ENCODE measurements at places on chromosomes 5 and 9.

DNA sequence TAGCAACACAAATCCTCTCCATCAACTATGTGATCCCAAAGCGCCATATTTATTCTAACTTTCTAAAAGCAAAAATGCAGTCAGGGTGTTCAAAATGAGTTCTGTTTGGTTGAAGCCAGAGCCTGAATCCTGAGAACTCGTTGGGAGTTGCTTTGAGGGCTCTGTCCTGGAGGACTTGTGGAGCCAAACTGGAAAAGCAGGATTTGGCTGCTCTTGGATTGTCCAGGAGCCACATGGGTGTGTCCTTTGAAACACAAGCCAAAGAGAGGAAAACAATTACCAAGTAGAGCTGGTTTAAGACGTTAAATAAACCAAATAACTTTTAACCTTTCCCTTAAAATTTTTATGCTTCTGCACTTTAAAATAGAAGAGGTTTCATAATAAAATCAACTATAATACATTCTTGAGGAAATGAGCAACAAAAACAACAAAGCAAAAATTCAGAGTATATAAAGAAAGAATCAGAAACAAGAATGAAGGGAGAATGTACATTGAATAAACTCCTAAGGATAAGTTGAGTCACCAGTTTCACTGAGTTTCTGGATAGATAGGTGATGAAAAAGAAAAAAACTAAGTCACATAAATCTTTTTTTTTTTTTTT is 13.5 kb downstream of the C5orf46 start:
- DNase-seq, result no peak

- DNase-seq, result no peak
Observed at GRCh38 chr5:81994679-81995078, 22.9 kb downstream of the ATG10 start.

DNA sequence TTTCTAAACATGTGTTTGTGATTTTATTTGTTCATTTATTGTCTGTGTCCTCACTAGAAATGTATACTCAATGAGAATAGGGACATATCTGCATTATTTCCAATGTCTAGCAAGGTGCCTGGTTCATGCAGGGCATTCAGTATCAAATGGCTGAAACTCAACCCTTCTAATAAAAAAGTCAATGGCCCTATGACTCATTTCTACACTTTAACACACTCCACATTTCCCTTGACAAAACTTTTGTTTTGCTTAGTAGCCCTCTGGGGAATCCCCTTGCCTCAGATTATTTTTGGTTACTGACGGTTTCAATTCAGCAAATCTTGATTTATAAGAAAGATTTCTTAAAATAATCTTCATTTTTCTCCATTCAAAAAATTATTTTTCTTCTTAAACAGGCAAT is 206.0 kb upstream of the DMRTA1 start:
- no peak for DNase-seq

GRCh38 chr9:130387905-130388304 is 56.9 kb upstream of the ASS1 start:
- no peak for DNase-seq

GRCh38 chr5:98705841-98706240 is 67.6 kb upstream of the RGMB start:
- DNase-seq, result no peak

DNA sequence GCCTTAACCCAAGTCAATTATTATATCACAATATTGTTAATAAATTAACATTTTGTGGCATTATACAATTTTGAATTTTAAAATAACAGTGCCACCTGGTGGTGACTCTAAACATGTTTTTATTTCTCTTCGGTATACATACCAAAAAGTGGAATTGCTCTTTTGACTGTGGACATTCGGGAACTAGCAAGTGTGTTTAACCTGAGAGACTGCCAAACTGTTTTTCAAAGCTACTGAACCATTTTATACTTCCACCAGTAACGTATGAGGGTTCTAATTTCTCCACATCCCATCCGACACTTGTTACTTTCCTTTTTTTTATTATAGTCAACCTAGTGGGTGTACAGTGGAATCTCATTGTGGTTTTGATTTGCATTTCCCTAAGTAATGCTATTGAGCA is 18.3 kb upstream of the HSDL2 start:
- no peak for DNase-seq

DNA sequence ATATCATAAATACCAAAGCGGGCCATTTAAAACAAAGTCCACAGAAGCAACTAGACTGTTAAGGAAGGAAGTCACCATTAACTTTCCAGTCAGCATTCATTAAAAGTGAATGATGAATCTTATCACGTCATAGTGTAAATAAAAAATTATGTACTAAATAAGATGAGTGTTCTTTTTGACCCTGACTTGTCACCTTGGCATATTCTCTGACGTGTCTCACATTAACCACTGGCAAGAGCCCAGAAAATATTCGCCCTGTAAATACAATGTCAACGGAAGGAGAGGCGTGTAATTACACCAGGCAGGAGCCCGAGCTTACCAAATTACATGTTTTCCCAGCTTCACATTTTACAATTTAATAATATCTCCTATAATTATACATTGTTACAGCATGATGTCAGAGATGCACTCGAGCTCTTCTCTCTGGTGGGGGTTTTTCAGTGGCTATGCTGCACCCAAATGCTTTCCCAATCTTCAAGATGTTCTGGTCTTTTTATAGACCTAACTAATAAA is 29.3 kb upstream of the UBE2QL1 start:
- peak; percentile 87 for DNase-seq

DNA sequence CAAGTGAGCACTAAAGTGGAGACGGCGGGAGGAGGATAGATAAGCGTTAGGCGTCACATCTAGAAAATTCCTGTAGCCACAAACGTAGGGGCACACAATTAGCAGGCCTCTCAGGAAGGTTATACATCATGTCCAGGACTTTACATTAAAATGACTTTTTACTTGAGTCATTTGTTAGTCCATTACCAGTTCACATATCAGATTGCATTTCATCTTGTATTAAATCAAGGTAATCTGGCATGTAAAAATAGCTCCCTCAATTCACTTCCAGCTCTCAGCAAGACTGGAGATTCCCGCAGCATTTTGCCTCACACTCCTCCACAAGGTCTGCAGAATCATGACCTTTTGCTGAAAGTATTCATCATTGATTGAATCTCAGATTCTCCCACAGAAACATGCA is 118.8 kb downstream of the PRDM6 start:
- no peak for DNase-seq

- no peak for DNase-seq
Observed at GRCh38 chr5:113255105-113255504, 179.7 kb downstream of the TSSK1B start.

DNA sequence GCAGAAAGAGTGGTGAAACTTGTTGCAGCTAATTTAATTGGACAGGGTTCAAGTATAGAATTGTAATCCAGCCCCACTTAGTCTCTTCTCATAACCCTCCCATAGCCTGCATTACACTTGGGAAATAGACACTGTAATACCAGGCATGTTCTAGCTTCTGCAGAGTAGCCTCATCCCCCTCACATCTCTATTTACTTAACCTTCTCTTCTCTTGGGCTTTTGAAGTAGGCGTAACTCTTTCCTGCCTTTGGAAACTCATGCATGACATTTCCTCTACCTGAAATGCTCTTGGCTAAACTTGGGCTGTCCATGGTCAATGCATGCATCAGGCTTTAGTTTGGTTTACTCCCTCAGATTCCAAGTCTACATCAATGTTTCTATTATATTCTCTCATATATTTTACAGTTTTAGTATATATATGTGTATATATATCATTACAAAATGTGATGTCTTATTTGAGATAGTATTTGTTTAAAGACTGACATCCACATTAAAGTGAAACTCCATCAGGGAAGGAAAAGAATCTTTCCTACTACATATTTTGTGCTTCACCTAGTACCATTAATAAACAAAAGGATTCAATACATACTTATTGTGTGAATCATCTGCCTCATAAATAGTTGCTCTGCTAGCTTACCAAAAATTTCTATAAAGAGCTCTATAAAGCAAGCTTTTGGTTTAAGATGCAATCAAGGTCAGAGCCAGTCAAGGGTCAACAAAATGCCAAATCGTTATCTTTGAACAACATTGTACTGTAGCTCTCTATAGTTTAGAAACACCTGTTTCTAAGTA is 1158.0 kb downstream of the MAT2B start:
- DNase-seq, result no peak

DNA sequence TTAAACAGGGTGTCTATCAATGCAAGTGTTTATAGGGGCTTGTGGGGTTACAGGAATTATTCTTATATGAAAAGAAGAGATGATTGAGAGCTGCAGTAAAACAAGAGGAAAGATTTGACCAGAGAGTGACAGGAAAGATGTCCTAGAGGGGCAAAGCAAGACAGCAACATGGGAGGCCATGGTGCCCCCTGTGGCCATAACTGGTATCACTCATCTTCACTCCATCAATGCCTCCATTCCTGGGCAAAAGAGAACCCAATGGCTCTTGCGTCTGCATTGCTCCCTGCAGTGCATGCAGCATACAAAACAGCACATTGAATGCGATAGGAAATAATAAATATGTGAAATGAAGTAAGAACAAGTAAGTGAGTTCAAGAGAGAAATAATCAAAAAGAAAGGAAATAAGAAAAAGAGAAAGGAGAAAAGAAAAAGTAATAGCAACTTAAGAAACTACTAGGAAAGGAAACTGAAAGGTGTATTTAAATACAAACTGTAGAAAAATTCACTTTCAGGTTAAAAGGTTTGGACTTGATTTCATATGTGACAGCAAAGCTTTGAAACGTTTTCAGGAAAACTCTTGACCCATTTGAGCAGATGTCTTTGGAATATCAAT is 206.6 kb downstream of the SEMA5A start:
- no peak for DNase-seq

DNA sequence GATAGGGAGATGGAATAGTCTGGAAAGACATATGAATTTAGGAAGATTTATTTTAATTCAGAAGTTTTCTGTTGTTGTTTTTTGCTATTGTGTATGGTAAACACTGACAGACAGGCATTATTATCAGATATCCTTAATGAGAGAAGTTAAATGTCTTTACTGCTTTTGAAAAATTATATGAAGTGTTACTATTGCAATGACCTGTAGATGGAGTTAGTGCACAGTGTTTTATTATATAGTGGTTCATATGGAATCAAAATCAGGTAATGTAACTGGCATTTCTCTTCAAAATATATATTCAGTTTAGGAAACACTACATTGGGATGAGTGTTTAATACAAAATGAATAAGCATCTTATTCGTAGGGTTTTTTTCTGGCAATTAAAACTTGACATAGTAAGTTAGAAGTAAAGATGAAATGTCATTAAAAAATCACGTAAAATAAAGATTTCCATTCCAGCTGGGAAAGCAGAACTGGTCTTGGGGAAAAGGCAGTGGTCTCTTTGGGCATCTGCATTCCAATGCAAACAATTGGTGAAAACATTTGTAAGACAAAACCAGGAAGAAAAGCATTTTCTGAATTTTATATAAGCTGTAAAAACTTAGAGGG is 3.9 kb downstream of the GABRA1 start:
- DNase-seq, result no peak

DNA sequence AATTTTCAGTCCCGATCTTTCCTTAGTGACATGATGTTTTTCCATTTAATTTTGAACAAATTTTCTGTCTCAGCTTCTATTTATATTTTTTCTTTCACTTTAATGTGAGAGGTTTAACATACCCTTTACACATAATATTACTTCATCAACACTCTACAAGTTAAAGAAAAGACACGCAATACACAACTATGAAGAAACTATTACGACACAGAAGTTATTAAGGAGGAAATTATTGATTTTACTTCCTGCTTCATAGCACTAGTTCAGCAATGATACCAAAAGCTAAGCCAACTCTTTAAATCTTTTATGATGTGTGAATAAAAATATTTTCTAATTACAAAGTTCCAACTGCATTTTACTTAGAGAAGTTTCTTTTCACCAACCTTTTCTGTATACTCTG is 432.3 kb upstream of the DAB2 start:
- no peak for DNase-seq

GRCh38 chr5:158126442-158127405 is 267.8 kb upstream of the CLINT1 start:
- DNase-seq, result no peak

DNA sequence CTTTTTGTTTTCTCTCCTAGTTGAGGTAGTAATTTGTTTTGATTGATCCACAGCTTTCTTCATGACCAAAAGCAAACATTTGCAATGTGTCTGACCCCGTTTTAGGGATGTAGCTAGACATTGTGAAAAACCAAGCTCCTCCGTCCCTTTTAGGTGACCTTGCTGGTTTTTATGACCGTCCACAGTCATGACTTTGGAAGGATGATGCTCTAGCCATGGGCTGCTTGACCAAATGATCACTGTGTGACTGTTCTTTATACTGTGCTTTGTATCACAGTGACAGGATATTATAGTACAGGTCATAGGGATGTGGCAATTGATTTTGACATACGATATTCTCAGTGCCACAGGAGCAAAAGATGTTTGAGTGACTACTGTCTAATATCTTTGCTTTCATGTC is 54.4 kb downstream of the KCNN2 start:
- no peak for DNase-seq

- DNase-seq, result no peak
Observed at GRCh38 chr5:168550656-168551055, 21.6 kb downstream of the FBLL1 start.

- no peak for DNase-seq
Observed at GRCh38 chr9:135705376-135705775, 3.4 kb downstream of the KCNT1 start.

GRCh38 chr9:133779516-133780403 is 41.6 kb upstream of the SARDH start:
- DNase-seq, result no peak

- DNase-seq, result no peak
Observed at GRCh38 chr9:5624655-5625054, 4.3 kb upstream of the RIC1 start.

- DNase-seq, result no peak
Observed at GRCh38 chr5:54194318-54194717, 116.1 kb downstream of the ARL15 start.

GRCh38 chr9:93183663-93184431 is at the start of gene WNK2:
Gene WNK2 (plus strand): TSS chr9:93184139. CDS start chr9:93184930, 791 bp downstream.
- no peak for DNase-seq

DNA sequence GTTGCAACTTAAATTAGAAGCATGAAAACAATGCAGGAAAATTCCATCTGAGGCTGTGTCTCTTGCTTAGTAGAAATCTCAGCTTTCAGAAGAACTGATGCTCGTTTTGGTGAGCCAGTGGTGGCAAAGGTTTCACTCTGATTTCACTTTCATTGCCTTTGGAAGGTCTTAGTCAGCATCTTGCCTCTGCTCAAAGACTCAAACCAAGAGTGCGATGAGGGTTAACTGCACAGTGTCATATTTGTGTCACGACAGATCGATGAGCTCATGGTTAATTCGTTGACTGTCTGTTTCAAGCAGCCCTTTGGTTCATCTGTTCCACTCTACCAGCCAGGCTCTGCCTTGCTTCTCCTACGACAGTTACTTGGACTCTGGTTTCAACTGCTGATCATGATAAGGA is 331.3 kb upstream of the KIF2A start:
- no peak for DNase-seq

DNA sequence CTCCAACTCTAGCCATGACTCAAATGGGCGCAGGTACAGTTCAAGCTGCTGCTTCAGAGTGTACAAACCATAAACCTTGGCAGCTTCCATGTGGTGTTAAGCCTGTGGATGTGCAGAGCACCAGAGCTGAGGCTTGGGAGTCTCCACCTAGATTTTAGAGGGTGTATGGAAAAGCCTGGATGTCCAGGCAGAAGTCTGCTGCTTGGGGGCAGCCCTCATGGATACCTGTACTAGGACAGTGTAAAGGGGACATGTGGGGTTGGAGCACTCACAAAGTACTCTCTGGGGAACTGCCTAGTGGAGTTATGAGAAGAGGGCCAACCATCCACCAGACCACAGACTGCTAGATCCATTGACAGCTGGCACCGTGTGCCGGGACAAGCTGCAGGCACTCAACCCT is 273.5 kb upstream of the ST8SIA4 start:
- DNase-seq, result no peak
